Suppressor macrophage treated with lipopolysaccharide for 1 hour (primary cell): ENCODE measurements at places on chromosomes 6 and 20.

- DNase-seq, result no peak
Observed at GRCh38 chr6:65745614-65746013, 38.6 kb upstream of the EYS start.

GRCh38 chr6:40484066-40484465 is 103.1 kb downstream of the LRFN2 start:
- no peak for DNase-seq

DNA sequence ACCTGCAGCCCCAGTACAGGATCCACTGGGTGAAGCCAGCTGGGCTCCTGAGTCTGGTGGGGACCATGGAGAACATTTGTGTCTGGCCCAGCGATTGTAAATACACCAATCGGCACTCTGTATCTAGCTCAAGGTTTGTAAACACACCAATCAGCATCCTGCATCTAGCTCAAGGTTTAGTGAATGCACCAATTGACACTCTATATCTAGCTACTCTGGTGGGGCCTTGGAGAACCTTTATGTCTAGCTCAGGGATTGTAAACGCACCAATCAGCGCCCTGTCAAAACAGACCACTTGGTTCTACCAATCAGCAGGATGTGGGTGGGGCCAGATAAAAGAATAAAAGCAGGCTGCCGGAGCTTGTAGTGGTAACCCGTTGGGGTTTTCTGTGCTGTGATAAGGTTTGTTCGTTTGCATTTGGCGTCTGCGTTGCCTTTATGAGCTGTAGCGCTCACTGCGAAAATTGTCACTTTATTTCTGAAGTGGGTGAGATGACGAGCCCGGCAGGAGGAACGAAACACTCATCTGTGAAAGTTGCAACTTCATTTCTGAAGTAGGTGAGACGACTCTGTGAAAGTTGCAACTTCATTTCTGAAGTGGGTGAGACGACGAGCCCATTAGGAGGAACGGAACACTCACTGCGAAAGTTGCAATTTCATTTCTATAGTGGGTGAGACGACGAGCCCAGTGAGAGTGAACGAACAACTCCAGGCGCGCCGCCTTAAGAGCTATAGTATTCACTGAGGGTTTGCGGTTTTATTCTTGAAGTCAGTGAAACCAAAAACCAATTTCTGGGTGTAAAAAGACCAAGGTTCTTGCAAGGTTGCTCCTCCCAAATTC is 31.1 kb downstream of the SERPINB6 start:
- DNase-seq, result no peak

DNA sequence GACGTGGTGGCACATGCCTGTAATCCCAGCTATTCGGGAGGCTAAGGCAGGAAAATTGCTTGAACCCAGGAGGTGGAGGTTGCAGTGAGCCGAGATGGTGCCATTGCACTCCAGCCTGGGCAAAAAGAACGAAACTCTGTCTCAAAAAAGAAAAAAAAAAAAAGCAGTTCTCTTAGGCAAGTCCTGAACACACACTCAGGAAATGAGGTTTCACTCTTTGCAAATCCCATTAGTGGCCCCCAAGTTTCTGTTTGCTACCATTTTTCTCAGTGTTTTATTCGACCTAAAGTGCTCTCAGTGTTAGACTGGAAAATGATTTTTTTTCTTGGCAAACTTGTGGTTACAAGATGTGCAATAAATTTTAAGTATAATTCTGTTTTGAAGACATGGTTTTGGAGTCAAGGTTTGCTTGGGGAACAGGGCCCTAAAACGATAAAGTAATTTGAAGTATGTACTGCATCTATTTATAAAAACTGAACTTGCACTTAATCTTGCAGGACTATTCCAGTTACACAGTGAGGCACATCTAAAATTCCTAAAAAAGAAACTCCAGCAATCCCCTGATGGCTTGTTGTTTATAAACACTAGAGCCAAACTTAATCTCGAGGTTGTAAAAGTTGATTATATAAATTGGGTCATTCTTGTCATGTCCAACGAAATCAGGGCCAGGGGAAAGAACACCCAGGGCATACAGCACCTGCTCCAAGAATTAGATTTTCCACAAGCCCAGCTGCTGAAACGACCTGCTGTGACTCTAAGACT is 42.6 kb downstream of the MAP1LC3A start:
- DNase-seq, result no peak

DNA sequence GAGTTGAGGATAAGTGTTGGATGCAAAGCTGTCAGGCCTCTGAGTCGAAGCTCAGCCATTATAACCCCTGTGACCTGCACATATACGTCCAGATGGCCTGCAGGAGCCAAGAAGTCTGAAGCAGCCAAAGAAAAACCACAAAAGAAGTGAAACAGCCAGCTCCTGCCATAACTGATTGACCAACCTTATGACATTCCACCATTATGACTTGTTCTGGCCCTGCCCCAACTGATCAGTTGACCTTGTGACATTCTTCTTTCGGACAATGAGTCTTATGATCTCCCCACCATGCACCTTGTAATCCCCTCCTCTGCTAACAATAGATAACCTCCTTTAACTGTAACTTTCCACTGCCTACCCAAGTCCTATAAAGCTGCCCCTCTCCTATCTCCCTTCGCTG is 133.7 kb upstream of the AGPAT4 start:
- no peak for DNase-seq
